Lower leg skin (tissue), 4 donors: ENCODE measurements at places on chromosomes 12 and 14.

DNA sequence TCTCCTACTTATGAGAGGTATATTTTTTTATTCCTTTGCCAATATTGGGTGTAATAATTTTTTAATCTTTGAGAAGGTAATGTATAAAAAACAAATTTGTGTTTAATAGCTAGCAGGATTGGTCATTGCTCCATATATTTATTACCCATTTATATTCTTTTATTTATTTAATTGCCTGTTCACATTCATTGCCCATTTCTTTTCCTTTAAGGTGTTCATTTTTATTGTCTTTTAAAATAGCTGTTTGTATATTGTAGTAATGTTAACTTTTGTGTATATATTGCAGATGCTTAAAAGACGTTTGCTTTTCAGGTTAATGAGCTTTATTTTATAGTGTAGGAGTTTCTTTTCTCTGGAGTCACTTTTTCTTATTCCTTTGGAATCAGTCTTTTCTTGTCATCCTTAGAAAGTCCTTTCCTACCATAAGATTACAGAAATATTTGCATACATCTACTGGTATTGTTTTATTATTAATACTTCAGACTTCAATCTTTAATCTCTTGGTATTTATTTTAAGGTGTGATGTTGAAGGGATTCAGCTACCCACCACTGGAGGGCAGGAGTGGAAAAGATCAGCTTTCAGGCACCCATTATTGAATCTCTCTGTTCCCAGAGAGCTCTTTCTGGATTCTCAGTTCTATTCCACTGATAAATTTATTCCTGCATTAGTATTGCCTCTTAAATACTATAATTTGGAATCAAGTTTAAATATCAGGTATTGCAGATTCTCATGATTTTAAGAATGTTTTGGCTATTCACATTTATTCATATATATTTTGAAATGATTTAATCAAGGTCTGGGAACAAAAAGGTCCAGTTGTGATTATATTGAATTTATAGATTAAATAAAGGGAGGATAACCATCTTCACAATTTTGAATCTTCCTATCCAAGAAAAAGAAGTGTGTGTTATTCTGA, 17.3 kb downstream of the PPM1A start:
- no peak for DNase-seq

DNA sequence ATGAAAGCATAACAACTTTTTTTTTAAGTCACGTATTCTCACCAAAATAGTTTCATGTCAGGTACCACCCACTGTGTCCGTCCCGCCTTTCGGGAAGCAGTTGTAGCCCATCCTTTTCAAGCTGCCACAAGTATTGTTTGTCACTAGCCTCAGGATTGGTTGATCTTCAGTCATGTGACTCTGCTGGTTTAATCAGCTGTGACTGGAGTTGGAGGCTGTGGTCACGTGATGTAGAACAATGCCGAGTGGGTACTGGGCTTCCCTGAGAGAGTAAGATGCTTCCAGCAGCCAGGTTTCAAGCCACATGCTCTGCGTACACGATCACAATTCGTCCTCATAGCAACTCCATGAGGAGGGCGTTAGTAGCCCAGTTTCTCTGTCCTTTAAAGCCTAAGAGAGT, 83.0 kb upstream of the WSCD2 start:
- no peak for DNase-seq

- no peak for DNase-seq
Measured at GRCh38 chr14:35696119-35696518, 113.0 kb downstream of the RALGAPA1 start.

DNA sequence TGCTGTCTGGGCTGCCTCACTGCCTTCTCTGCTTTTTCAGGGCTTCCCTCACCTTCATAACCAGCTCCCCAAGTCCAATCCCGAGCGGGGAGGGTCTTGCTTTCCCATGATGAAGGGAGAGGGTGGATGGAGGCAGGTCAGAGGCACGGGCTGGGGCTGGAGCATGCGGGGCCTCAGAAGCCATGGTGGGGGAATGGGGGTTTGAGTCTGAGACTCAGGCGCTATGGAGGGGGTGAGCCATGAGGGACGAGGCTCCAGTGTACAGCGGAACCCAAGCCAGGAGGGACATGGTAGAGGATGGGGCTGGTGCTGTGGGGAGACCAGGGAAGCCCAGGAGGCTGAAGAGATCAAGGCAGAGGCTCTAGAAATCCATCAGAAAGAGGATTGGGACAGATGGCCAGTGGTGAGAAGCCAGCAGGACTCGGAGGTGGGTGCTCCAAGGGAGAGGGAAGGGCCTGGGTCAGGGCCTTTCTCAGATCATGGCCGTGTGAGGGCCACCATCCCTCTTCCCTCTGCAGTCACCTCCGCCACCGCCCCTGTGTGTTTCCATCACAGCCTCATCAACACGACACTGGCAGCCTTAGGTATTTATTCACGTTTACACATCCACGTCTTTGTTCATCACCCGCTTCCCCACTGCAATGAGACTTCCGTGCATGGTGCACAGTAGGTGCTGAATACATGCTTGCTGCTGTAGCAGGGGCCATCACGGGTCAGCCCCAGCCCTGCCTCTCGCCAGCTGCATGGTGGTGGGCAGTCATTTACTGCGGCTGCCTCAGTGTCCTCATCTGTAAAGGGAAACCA, 144.7 kb downstream of the ADGRD1 start:
- DNase-seq, result no peak

- no peak for DNase-seq
Measured at GRCh38 chr14:53537422-53538315, 384.5 kb upstream of the DDHD1 start.

GRCh38 chr12:92208613-92209121, 63.0 kb upstream of the BTG1 start:
- no peak for DNase-seq

DNA sequence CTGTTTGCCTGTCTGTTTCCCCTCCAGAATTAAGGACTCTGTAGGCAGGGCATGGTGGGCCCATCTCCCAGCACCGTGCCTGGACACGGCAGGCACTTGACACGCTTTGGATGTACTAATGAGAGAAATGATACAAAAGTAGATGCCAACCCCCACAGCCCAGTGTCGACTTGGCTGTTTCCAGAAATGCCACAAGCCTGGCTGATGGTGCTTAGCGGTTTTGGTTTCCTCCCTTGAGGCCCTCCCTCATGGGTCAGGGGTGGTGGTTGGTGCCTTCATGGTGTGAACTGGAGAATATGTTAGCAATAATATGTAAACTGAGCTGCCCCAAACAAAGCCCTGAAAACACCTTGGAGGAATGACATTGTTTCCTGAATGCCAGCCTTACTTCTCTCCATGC, 55.5 kb upstream of the ESRRB start:
- DNase-seq, result no peak

GRCh38 chr14:56216626-56217379, 98.6 kb downstream of the PELI2 start:
- peak; percentile 91 for DNase-seq

GRCh38 chr12:48420039-48420775, 52.2 kb upstream of the ANP32D start:
- DNase-seq, result no peak

- no peak for DNase-seq
Measured at GRCh38 chr14:65206448-65207096, 104.3 kb upstream of the MAX start.

DNA sequence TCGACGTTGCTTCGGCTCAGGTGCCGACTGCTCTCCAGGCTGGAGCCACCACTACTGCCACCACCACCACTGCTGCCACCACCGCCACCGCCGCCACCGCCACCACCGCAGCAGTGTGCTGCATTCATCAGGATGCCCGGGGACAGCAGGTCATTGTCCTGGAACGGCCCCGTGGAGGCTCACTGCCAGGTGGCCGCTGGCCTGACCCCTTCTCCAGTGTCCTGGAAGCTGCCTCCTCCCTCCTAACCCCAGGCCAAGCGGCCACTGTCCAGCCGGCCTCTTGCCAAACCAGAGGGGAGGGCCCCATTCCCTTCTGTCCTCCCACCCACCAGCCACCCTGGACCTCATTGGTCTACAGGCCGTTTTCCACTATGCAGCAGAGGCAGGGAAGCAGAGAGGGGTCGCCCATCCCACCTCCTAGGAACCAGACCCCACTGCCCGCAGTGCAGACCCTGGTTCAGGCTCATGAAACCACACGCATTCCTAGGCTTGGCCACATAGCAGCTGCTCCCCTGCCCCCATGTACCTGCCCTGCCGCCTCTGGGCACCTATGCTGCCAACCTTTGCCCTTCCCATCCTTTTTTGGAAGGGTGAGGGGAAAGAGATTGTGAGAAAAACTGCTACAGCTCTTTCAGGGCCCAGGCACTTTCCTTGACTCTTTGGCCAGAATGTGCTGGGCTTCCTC, 15.2 kb downstream of the ARL6IP4 start:
- no peak for DNase-seq
